ENCODE measurements at places on chromosomes 7 and 10.

DNA sequence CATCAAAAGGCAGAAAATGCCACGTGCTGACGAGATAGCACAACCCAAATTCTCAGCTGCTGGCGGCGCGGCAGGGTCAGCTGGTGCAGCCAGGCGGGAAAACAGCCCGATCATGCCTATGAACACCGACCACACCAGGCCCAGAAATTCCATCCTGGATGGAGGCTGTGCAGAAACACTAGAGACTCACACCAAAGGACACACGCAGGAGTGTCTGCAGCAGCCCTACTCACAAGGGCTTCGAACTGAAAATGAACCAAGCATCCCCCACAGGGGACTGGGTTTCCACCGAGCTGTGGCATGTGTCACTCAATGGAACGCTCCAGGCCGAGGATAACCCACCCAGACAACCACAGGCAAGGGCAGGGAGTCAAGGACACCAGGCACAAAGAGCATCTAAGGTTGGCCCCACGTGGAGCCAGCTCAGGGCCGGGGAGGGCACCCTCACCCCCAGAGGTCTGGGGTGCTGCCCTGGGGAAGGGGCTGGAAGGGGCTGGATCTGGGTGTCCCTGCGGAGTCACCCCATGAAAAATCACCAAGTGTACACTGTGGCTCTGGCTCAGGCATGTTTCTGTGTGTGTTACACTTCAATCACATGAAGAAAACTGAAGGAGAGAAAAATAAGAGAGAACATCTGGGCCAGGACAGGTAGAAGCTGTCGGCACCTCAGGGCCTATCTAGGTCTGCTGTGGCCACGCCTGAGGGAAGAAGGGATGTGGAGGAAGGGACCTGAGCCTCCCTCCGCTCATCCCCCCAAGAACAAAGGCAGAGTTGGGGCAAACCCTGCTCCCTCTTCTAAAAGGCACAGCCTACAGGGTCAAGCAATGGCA lies 33.0 kb downstream of the RASGEF1A start:
- no peaks in the 10 kb centered on the region for H3K36me3 ChIP-seq

DNA sequence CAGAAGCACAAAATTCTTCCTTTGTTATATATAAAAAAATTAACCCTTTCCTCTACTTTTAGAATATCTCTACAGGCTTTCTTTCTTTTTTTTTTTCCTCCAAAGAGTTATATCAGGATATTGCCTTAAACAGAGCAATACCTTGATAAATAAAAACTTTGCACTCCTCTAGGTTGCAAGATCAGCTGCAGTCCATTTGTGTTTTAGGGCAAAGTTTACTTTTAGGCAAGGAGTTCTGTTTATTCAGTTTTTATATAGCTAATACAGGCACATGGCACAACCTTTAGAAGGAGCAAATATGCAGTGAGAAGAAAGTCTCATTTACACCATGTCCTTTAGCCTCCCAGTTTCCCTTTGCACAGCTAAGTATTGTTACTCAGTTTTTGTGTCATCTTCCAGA lies 10.3 kb downstream of the LRMDA start:
- DNase-seq = no peak
- H3K36me3 ChIP-seq = no peaks in the 10 kb centered on the region
- H3K4me1 ChIP-seq = no peaks in the 10 kb centered on the region
- H3K27me3 ChIP-seq = no peaks in the 10 kb centered on the region
- no peak overlapping the region for H3K4me3 ChIP-seq
- no peak overlapping the region for H3K27ac ChIP-seq

DNA sequence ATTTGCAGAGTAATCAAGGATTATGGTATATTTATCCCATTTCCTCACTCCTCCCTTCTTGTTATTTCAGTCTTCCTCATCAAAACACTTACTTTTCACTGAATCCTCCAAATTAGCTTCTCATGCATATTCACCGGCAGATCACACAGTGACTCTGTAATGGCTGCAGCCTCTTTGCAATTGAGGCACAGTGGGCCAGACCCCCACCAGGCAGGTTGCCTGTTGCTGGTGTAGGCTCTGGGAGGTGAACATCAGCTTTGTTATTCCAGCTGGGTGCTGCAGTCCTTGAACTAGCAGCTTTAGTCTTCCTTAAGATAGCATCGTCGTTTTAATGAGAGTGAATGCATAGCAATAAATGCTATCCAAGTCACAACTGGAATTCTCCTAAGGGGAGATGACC lies 449.3 kb downstream of the CNTNAP2 start:
- no peak overlapping the region for H3K4me3 ChIP-seq
- H3K27ac ChIP-seq = no peak overlapping the region
- H3K4me1 ChIP-seq = no peaks in the 10 kb centered on the region
- no peak for DNase-seq
- H3K27me3 ChIP-seq = no peaks in the 10 kb centered on the region
- no peaks in the 10 kb centered on the region for H3K36me3 ChIP-seq

- DNase-seq = no peak
- H3K27me3 ChIP-seq = no peaks in the 10 kb centered on the region
- H3K4me1 ChIP-seq = no peaks in the 10 kb centered on the region
These were observed 46.8 kb upstream of the PRLHR start for GRCh38 chr10:118642228-118642627.

DNA sequence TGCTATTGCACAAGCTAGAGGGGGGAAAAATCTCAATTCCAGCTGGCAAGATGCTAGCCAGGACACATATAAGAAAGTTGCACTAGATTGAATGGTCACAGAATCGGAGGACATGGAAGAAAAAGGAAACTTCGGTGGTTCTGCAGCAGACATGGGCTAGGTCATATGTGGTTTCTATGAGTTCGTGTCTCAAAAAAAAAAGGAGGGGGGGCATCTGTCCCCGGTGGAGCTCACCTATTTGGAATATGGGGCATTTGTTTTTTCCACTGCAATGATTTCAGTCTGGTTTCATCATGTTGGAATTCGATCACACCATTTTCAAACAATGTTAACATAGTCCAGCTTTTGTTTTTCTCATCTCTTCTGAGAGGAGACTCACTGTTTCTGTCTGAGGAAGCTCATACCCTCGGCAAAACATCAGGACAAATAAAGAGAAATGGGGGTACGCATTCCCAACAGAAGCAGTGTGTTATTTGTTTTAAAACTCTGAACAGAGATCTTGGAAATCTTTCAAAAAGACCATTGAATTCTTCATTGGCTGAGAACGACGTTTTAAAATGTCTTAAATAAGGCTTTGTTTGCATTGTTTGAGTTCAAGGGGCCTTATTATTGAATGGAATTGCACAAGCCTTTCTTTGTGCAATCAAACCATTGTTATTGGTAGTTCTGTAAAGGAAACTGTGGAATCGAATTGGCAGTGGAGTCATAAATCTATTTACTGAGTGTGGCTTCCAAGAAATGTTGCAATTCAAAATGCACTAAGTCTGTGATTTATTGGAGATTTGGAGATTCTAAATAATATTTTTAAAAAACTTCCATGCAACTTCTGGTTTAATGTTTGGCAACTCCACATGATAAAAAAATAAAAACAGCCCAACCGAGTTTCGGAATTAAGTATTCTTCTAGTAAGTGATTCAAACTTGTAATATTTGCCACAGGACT lies 173.2 kb downstream of the RTKN2 start:
- DNase-seq = no peak
- peak overlapping the region; percentile 11 for H3K4me3 ChIP-seq

- H3K36me3 ChIP-seq = peaks cover 3% of the 10 kb centered on the region
- no peak overlapping the region for H3K27ac ChIP-seq
- H3K4me3 ChIP-seq = no peak overlapping the region
- no peak for DNase-seq
- no peaks in the 10 kb centered on the region for H3K4me1 ChIP-seq
- no peaks in the 10 kb centered on the region for H3K27me3 ChIP-seq
These were observed 49.1 kb downstream of the CHST15 start for GRCh38 chr10:124044143-124044862.

DNA sequence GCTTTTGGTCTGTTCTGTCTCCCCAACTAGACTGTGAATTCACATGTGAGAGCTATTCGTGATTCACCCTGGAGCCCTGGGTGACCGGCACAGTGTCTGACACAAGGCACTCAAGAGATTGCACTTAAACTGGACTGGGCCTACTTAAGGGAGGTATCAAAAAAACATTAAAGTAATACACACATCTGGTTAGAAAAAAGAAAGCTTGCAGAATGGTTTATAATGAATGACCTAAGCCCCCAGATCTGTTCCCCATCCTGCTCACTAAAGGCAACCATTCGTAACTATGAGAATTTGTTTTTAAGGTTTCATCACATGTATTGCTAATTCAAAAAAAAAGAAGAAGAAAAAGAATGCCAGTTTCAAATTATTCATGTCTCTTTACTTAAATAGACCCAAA lies 74.5 kb downstream of the DGKI start:
- H3K36me3 ChIP-seq = no peaks in the 10 kb centered on the region
- no peak overlapping the region for H3K4me3 ChIP-seq
- no peaks in the 10 kb centered on the region for H3K4me1 ChIP-seq
- H3K27me3 ChIP-seq = no peaks in the 10 kb centered on the region
- DNase-seq = no peak

GRCh38 chr10:110556969-110557601 lies 10.4 kb upstream of the SMC3 start:
- H3K36me3 ChIP-seq = no peaks in the 10 kb centered on the region
- DNase-seq = no peak
- no peaks in the 10 kb centered on the region for H3K27me3 ChIP-seq
- H3K27ac ChIP-seq = no peak overlapping the region
- H3K4me1 ChIP-seq = no peaks in the 10 kb centered on the region

- no peak overlapping the region for H3K4me3 ChIP-seq
- no peaks in the 10 kb centered on the region for H3K4me1 ChIP-seq
- H3K27ac ChIP-seq = no peak overlapping the region
- no peaks in the 10 kb centered on the region for H3K36me3 ChIP-seq
- H3K27me3 ChIP-seq = no peaks in the 10 kb centered on the region
- DNase-seq = no peak
These were observed 664.1 kb upstream of the ADARB2 start for GRCh38 chr10:2401459-2401858.

- H3K4me1 ChIP-seq = peaks cover 13% of the 10 kb centered on the region
- no peak overlapping the region for H3K27ac ChIP-seq
These were observed 2.6 kb downstream of the GRID1 start for GRCh38 chr10:86363833-86364490.

DNA sequence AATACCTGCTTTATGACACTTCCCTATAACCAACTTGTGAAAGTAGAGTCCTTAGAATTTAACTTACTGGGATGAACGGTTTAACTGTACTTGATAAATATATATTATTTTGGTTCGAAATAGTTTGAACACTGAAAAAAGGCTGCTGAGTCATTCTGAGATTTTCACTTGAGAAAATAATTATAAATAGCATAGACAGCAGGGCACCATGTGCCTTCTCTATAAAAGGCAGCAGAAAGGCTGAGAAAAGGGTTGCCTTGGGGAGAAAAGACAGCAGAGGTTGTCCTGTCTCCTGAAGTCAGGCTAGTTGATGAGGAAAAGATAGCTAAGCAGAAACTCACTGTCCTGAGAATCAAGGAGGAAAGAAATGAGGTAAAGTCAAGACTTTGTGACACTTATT lies 92.4 kb downstream of the CTTNBP2 start:
- H3K27me3 ChIP-seq = no peaks in the 10 kb centered on the region
- DNase-seq = no peak
- peak overlapping the region; percentile 5 for H3K4me3 ChIP-seq
- H3K27ac ChIP-seq = peak overlapping the region; percentile 62

- H3K27ac ChIP-seq = peak overlapping the region; percentile 89
- no peak overlapping the region for H3K4me3 ChIP-seq
- H3K27me3 ChIP-seq = no peaks in the 10 kb centered on the region
These were observed 10.9 kb downstream of the AQP1 start for GRCh38 chr7:30922596-30922995.

DNA sequence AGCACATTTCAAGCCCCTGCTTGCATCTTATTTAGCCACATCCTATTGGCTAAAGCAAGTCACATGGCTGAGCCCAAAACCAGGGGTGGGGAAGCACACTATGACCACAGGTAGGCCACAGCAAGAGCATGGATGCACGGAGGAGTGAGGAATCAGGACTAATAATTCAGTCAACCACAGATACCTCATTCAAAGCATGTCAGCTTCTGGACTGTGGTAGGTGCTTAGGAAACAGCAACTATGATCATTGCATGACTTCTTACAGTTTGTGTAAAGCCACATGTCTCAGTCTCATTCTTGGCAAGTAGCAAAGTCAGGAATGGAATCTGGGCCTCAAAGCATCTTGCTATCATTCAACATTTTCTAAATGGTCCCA lies 79.0 kb upstream of the EMX2 start:
- H3K4me1 ChIP-seq = peaks cover 5% of the 10 kb centered on the region
- no peaks in the 10 kb centered on the region for H3K27me3 ChIP-seq
- H3K36me3 ChIP-seq = no peaks in the 10 kb centered on the region
- H3K27ac ChIP-seq = no peak overlapping the region
- DNase-seq = no peak
- H3K4me3 ChIP-seq = no peak overlapping the region

- no peaks in the 10 kb centered on the region for H3K27me3 ChIP-seq
- H3K4me1 ChIP-seq = no peaks in the 10 kb centered on the region
- no peak for DNase-seq
- no peaks in the 10 kb centered on the region for H3K36me3 ChIP-seq
- no peak overlapping the region for H3K4me3 ChIP-seq
These were observed 6.3 kb upstream of the NSMCE4A start for GRCh38 chr10:121981346-121981745.

DNA sequence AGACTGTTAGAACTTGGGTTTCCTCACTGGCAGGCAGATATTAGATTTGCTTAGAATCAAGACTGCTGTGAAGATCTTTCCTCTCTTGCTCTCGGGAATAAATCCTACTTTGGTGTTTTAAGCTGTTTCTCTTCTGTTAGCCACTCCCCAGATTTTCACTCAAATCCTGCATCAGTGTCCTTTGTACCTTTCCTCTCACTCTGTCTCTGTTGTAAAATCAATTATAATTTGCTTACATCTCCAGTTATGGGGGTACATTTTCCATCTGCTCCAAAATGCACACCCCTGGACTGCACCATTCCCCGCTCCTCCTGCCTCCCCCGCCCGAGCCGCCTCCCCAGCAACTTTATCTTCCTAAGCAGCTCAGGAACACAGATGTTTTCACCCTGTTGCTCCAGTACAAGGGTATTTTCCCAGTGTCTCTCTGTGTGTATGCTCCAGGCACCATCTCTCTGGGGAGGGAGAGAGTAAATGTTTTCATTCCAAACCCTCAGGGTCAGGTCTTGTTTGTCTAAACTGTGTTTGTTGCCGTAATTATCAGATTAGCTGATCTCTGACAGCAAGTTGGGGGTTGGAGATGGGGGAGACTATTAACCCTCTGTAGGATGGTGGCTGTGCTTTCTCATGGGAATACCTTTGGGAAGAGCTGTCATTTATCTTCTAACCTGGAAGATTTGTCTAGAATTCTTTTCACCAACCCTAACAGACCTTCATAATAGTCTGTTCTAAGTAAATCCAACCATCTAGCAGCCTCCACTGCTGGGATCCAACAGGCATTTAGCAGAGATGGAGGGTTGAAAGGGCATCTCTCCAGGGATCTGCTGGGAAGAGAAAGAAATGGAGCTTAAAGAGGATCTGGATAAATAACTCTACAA lies 20.4 kb upstream of the GOT1 start:
- no peaks in the 10 kb centered on the region for H3K4me1 ChIP-seq
- DNase-seq = no peak
- no peak overlapping the region for H3K27ac ChIP-seq
- H3K36me3 ChIP-seq = no peaks in the 10 kb centered on the region
- H3K4me3 ChIP-seq = no peak overlapping the region

GRCh38 chr7:52088008-52088901 lies 771.6 kb upstream of the COBL start:
- H3K27ac ChIP-seq = no peak overlapping the region
- no peaks in the 10 kb centered on the region for H3K36me3 ChIP-seq
- H3K4me3 ChIP-seq = no peak overlapping the region
- no peak for DNase-seq

GRCh38 chr10:59672150-59672875 lies 37.3 kb downstream of the SLC16A9 start:
- no peak for DNase-seq
- H3K36me3 ChIP-seq = no peaks in the 10 kb centered on the region
- no peak overlapping the region for H3K27ac ChIP-seq

GRCh38 chr7:103343758-103344452 lies 662 bp downstream of the DNAJC2 start:
- H3K27me3 ChIP-seq = no peaks in the 10 kb centered on the region
- H3K36me3 ChIP-seq = peaks cover 5% of the 10 kb centered on the region
- H3K4me3 ChIP-seq = peak overlapping the region; percentile 96
- H3K4me1 ChIP-seq = peaks cover 22% of the 10 kb centered on the region
